Thymus (tissue), 14 donors: ENCODE measurements at places on chromosomes 16 and 17.

DNA sequence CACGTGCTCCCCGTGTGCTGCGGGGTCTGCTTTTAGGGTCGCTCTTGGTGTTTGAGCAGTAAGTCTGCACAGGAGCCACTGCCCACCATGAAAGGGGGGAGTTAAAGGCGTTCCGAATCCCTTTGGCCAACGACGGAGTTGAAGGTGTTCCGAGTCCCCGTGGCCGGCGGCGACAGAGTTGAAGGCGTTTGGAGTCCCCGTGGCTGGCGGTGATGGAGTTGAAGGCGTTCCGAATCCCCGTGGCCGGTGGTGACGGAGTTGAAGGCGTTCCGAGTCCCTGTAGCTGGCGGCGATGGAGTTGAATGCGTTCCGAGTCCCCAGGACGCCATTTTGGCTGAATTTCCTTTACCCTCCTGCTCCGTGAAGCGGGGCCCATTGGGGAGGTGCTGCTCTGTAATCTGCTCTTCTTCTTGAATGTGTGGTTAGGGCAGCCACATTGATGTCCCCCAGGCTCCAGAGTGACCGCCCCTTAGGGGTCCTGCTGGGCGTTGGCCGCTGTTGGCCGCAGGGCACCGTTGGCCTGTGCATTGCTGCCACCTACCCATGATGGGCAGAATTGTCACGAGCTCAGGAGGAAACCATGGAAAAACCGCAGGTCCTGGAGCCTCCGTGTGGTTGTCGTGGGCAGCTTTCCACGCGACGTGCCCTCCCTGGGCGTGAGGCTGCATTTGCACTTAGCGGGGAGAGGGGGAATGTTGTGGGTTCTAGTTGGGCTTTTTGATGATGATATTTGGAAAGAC lies 73.7 kb upstream of the ZNF750 start:
- DNase-seq: no peak

GRCh38 chr17:59638553-59638952 lies 18.9 kb downstream of the CLTC start:
- no peak for DNase-seq

- no peak for DNase-seq
Measured at GRCh38 chr16:23508589-23509440, 1.5 kb downstream of the GGA2 start.

- DNase-seq: no peak
Measured at GRCh38 chr17:4533523-4534504, 21.4 kb downstream of the MYBBP1A start.

GRCh38 chr16:85474621-85475217 lies 138.4 kb upstream of the GSE1 start:
- no peak for DNase-seq

DNA sequence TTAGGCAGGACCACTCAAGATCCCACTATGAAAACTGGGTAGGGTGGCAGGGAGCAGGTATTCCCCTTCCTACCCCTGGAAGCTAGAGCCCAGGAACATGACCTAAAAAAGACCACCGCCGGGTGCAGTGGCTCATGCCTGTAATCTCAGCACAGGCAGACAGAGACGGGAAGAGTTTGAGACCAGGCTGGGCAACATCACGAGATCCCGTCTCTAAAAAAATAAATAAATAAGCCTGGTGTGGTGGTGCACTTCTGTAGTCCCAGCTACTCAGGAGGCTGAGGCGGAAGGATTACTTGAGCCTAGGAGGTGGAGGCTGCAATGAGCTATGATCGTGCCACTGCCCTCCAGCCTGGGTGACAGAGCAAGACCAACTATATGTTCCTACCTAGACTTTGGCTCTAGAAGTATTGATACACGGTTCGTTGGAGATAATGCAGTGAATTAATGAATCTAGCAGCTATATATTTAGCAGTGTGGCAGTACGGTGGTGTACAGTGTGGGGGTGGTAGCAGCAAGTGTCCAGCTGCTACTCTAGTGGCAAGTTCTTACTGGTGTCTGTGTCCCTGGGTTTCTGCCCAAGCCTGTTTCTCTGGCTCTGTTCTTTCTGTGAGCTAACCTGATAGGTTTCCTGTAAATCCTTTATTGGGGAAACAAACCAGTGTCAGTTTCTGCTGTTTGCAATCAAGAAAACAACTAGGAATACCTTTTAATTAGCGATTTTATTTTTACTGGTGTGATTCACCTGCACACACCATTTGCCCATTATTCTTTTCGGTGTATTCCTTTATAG lies 3.3 kb upstream of the USP31 start:
- DNase-seq: no peak

DNA sequence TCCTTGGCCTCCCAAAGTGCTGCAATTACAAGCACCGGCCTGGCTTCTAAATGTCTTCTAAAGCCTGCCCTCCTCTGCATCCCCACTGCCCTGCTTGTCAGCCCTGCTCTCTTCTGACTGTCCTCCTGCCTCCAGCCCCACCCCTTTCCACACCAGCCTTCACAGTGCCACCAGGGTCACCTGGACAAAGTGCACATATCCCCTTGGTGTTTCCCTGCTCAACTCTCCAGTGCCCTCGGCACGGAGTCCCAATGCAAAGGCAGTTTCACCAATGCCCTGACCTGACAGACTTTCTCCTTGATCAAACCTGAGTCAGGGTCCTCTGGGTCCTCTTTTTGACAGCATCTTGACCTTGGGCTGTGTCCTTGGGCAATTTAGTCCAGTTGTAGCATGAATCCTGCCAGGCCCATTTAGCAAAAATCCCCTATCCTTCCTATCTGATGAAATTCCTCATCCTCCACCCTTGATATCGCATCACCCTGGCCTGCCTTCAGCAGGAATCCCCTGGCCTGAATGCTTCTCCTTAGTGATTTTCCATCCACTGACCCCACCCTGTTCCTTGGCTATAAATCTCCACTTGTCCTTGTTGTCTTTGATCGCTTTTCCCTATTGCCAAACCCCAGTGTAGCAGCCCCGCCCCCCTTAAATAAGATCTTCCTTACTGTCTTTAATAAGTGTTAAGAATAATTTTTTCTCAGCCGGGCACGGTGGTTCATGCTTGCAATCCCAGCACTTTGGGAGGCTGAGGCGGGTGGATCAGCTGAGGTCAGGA lies 42.7 kb upstream of the ETV4 start:
- no peak for DNase-seq

DNA sequence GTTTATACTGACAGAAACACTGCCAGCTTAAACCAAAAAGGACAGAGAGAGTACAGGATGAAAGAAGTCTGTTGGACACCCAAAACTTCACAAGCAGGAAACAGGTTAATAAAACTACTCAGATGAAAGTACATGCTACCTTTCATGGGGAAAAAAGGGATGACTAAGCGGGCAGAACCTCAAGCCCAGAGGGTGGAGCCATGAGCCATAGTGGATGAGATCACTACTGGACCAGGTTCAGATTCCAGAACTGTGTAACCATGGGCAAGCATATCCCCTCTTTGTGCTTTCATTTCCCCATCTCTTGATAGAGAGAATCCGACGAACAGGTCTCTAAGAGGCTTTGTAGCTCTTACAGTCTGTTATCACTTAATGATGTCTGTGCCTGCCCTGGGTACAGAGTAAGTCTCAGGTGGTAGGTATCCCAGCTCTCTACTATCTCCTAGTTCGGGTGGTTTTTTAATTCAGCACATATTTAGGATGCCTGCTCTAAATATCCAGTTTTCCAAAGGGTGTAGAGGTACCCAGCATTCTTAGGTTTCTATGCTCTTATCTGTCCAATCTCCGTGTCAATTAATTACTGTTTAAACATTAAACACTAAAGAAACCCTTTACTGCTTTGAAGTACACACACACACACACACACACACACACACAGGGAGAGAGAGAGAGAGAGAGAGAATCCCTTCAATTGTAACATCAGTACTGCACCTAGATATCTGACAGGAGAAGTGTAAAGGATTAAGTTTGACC lies 206.7 kb downstream of the ZNF423 start:
- no peak for DNase-seq

GRCh38 chr17:51647067-51647466 lies 386.7 kb downstream of the UTP18 start:
- no peak for DNase-seq

- DNase-seq: no peak
Measured at GRCh38 chr17:65058593-65058992, 2.1 kb upstream of the GNA13 start.

DNA sequence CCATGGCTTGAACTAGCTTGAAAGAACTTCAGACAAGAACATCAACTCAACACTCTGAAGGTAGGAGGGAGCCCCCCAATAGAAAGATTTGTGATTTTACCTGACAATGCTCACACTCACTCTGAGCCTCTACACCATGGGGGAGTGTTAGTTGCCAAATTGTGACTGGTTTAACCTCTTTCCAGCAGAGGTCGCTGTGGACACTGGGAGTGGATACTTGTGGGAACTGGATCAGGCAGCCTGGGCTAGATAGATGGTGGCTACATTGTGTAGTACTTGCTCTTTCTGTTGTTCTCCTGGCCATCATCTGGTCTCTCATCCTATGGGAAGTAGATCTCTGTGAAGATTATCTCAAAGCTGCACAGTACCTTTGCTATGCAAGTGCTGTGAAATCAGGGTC lies 2.9 kb downstream of the SMPD3 start:
- DNase-seq: peak; percentile 65

- DNase-seq: no peak
Measured at GRCh38 chr16:69494991-69495392, 70.6 kb downstream of the CYB5B start.

DNA sequence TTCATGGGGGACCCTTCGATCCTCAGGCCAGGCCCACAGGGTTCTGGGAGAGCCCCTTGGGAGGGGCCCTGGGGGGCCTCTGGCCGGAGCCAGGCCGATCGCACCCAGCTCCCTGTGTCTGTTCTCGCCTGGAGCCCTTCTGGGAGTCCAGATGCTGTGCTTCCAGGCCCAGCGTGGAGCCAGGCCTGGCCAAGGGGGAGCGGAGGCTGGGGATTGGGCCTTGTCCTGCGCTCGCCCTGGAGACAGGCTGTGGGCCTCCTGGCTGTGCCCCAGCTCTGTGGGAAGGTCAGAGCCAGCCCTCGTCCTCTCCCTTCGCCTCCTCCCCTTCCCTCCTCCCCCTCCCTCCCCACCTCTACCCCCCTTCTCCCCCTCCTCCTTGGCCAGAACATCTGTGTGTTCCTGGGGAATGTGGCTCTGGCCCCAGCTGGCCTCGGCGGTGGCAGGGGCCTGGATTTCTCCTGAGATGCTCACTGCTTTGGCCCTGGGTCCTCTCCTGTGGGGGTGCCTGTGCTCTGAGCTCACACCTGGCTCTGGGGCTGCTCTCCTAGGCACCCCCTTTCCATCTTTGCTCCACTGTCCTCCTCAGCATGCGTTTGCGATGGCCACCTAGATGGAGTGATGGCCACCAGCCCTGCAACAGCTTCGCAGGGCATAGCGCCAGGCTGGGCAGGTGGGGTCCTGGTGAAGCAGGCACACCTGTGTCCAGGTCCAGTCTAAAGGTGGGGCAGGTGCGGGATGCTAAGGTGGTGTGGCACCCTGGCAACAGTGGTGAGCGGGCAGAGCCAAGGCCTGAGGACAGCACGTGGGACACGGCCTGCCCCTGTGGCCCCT lies 90.6 kb upstream of the CIBAR2 start:
- no peak for DNase-seq

- no peak for DNase-seq
Measured at GRCh38 chr16:5577463-5577862, 479.9 kb upstream of the EEF2KMT start.

DNA sequence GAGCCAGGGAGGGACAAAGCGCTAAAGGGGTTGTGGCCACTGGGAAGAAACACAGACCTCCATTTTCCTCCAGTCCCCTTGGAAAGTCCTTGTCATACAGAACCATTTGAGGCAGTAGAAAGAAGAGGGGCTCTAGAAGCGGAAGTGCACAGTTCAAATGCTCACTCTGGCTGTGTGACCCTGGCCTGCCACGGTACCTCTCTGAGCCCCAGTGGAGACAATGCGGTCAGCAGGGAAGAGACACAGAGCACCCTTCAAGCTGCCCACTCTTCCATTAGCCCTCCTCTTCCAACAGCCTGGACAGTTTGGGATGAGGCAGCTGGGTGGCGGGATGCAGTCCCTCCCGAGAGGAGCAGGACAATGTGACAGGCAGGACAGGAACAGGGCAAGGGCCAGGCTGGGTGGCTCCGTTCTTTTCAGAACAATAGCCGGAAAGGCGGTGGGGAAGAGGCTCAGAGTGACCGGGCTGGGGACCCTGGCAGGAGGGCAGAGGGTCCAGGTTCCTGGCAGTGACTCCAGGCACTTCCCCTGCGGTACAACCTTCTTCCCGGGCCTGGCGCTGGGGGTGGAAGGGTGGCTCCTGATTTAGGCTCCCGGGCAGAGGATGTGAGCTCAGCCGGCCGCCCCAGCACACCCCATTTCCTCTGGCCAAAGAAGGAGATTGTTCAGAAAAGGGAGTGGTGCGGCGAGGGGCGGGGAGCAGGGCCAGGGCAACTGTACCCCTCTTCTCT lies 5.6 kb downstream of the CASKIN2 start:
- no peak for DNase-seq
